ENCODE measurements at places on chromosomes 5 and 9.

DNA sequence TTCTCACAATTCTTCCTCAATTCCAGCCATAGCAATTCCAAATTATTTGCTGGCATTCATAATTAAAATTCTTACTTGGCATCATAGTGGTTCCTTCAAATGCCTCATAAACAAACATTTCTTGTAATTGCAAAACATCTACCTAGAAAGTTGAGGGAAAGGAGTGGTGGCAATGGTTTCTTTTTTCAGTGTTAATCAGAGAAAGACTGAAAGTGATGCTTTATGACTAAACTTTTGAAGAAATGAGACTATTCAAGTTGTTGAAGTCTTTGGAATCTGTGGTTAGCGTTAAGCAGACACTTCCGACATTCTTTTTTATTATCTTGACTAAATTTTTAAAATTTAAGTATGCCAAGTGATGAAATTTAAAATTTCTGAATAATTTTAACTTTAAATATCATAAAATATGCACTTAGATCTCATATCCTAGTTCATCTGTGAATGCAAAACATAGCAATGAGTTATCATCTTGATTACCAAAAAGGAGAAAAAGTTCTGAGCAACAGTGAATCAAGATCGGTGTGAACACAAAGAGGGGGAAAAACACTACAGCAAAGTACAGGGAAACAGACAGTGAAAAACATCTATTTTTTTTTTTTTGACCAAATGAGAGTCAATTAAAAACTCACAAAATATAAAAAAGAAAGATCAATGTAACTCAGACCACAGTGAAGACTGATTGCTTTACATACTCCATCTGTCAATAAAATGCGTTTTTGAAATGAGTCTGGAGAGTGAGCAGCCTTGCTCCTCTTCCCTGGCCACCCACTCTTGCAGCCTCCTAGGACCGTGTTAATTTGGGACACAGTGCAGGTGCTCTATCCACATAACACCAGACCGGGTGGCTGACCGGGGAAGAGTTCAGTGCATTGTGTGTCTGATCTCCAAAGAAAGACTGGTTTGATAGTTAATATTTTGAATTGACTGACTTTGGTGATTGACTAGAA lies 20.6 kb upstream of the IL7R start:
- DNase-seq = no peak

DNA sequence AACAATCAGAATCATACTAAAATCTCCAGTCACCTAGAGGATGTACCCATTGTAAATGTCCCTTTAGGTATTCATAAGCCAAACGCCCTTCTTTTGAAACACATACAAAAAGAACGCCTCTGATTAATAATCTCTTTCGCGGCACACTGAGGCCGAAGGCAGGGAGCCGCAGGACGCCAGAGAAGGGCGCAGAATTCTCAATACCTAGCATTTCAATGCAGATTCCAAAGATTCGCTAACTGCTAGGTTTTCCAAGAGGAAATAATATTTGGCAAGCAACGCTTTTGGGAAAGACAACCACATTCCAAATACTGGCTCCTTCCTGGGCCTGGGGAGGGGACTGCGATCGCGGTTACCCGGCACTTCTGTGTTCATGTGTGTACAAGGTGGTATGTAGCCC lies 203.3 kb downstream of the MEF2C start:
- no peak for DNase-seq

GRCh38 chr9:130465383-130466096 lies 20.8 kb downstream of the ASS1 start:
- no peak for DNase-seq

DNA sequence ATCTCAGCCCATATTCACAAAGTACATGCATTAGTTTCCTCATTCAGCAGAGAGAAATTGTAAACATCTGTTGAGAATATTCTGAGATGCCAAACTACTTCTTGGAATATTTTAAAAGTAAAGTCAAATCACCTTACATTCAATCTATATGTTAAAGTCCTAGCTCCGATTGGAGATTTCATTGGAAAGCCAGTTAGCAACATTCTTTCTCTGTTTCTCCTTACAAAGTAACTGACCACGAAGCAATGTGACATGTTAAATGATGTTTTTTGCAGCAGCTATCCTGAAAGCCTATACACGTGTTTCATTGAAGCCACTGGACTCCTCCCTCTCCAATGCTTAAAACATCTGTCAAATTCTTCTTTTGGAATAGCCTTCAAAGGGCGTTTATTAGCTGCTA lies 379.1 kb upstream of the CCNH start:
- DNase-seq = no peak

GRCh38 chr9:118686959-118687358 lies 682.3 kb downstream of the BRINP1 start:
- no peak for DNase-seq

GRCh38 chr9:133702798-133703590 lies 35.2 kb downstream of the SARDH start:
- DNase-seq = no peak

GRCh38 chr5:110665184-110665726 lies 61.2 kb downstream of the TMEM232 start:
- DNase-seq = no peak

- DNase-seq = no peak
These were observed at the start of gene GFRA3 for GRCh38 chr5:138274189-138274853. Gene GFRA3 (minus strand): TSS chr5:138274621. CDS start chr5:138274424, 197 bp downstream.

- no peak for DNase-seq
These were observed 117.5 kb downstream of the ADAMTS2 start for GRCh38 chr5:179227580-179228311.

- no peak for DNase-seq
These were observed 14.7 kb downstream of the TNFAIP8 start for GRCh38 chr5:119370486-119370885.
